Esophagus mucosa (tissue), 1 donor: ENCODE measurements at places on chromosomes 7 and 10. TPM values are rescaled to one million over a fixed set of nuclear protein-coding genes. Genes with fewer than 3 reads are reported as not detected.

GRCh38 chr10:61356354-61356753 lies 96.8 kb downstream of the TMEM26 start:
- no peak for ATAC-seq

DNA sequence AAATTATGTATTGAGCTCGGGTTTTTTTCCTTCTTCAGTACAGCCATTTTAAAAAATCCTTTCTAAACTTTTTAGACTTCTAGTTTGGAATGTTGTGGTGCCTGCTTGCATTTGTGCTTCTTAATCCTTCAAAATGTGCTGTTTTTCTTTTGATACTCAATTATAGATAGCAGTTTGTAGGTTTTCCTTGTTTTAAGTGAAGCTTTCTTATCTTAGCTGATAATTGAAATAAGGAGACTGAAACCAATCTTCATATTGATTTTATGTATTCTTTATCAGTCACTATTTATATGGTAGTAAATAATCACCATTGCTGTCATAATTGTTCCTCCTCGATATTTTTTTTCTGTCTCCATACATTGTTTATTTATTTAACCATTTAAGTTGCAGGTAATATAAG lies 56.6 kb downstream of the TAF3 start:
- ATAC-seq, result no peak

DNA sequence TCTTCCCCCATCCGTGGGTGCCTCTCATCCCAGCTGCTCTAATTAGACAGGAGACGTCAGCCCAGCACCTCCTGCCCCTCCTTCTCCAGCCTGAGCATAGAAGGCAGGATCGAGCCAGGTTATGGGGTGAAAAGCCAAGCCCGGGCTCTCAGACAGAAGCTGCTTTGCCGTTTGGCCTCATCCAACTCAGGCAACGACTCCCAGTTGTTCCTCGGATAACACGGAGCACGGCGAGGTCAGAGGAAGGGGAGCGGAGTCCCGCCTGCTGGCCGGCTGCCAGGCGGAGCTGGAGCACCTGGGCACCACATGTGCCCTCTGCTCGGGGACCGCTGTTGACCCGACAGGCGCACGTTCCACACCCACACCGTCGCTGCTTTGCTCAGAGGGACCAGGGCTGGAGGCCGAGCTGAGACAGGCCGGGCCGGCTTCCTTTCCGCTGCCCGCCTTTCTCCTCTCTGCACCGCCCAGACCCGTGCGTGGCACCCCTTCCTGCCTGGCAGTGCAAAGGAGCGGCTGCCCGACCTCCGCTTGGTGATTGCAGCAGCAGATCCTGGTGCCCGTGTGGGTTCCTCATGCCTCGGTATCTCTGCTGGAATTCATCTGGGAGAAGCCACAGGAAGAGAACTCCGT lies 21.6 kb upstream of the UNCX start:
- no peak for ATAC-seq

CAV2 gene
- total RNA-seq, result 50.2 TPM

MYPN gene
- 0.08 TPM for total RNA-seq

AGMO gene
- 0.08 TPM for total RNA-seq

GRCh38 chr10:113494761-113495160 lies 58.1 kb upstream of the HABP2 start:
- ATAC-seq, result no peak
